ENCODE measurements at places on chromosomes 1 and 21.

GRCh38 chr21:34031835-34032370 is 41.5 kb upstream of the MRPS6 start:
- no peak for DNase-seq

DNA sequence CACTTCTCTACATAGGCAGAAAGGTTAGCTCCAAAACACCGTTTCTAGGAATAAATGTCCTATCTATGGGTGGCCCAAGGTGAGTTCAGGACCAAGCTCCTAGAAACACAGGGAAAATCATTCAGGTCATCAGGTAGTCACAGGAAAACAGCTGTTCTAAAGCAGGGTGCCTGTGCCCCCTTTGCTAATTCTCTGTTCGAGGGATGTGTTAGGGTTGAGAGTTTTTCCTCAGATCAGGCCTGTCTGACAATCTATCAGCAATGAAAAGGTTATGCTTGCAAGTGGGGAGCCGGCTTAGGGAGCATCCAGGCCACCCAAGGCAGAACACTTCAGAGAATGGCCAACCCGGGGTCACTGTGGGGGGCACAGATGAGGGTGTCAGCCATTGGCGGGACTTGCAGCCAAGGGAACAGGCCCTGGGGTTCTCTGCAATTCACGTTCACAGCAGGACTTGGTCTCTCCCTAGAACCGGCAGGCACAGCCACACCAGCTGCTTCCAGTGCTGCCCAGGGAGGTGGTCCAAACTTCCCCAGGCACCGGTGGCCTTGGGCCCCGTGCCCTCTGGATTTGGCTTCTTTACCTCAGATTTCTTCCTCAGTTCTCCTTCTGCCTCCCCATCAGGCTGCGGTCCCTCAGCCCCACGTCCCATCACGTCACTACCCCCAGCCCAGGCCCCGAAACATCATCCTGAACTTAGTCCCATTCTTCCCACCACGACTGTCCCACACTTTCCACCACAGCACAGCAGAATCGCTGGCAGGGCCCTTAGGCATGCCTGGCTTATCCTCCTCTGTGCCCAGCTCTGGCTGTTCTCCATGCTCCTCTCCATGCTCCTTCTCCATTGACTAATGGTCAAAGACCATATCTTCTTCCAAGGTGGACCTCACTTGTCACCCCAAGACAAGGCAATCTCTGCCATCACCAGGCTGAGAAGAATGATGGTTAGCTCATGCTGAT is 11.0 kb downstream of the CD2 start:
- DNase-seq = no peak

DNA sequence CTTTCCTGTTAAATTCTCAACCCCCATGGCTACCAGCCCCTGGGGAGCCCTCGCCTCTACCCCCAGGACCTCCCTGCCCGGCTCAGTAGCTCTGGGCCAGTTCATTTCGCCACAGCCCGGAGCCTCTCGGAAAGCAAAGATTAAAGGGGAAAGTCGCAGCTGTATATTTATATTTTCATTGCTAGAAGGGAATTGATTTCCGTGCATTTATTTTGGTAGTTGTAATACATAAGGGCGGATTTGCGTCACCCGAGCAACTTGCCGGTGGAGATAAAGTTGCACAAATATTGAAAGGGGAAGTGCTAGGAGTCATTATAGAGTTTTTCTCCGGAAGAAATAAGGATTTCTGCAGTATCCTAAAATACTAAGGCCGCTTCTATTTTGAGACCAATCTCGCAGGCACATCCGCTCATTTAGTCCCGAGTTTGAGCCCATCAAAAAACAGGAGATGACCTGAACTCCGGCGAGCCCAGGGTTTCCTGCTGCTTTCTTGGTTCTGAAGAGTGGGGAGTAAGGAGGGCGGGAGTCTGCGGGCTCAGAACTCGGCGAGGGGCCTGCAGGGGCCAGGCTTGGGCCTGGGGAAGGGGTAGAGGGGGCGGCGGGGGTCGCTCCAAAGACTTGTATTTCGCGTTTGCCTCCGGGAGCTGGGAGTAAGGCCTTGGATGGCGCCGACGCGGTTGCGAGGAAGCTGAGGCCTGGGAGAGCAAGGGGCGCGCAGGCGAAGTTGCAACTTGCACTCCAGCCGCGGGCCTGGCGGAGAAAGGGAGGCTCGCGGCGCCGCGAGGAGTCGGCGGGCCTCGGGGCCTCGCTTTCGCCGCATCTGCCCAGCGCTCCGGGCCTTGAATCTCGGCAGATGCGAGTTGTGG is 2.5 kb upstream of the HLX start:
- DNase-seq = no peak

GRCh38 chr1:163528710-163529348 is 207.1 kb downstream of the NUF2 start:
- DNase-seq = peak; percentile 32

DNA sequence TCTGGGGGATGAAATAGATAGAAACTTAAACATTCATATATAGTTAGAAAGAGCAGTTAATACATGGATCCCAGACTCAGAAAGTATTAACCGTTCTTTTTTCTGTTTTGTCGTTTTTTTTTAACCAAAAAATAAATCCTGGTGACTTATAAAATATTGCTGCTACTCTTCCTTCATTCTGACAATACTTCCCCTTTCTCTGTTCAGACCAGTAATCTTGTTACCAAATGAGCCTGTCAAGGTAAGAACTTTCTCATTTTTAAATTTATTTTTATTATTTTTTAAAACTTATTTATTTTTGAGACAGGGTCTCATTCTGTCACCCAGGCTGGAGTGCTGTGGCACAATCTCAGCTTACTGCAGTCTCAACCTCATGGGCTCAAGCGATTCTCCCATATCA is 13.7 kb downstream of the PTPN22 start:
- no peak for DNase-seq
